ENCODE measurements at places on chromosomes 11 and 22.

GRCh38 chr11:78733031-78733430 is 158.4 kb upstream of the NARS2 start:
- DNase-seq, result no peak

DNA sequence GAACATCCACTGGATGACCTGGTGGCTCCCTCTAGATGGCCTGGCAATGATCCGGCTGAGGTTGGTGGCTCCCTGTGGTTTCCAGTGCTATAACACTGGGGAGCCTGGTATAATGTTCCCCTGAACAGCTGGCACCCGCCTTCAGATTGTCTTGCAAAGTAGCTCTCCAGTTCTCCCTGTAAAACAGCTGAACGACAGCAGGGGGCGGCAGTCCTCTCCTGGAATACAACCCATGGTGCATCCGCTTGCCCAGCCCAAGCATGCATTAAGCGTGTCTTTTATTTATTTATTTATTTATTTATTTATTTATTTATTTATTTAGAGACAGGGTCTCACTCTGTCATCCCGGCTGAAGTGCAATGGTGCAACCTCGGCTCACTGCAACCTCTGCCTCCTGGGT is 258.9 kb downstream of the BUD13 start:
- peak; percentile 2 for DNase-seq

- DNase-seq, result no peak
Measured at GRCh38 chr11:129719037-129719436, 96.6 kb upstream of the TMEM45B start.

DNA sequence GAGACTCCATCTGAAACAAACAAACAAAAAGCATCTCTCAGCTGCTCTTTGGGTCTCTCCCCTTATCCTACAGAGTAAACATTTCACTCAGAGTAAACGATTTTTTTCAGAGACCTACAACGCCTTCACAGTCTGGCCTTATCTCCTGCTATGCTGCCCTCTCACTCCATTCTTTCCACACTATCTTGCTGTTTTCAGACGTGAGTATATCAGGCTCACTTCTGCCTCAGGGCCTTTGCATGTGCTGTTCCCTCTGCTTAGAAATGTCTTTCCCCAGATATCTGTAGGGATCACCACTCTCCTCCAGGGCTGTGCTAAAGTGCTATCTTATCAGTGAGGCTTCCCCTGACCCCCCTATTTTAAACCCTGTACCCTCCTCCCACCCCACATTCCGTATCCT is 6.5 kb downstream of the RIBC2 start:
- no peak for DNase-seq

Measured in GM04503 (cell line).